ENCODE measurements at places on chromosomes 7 and 10.

DNA sequence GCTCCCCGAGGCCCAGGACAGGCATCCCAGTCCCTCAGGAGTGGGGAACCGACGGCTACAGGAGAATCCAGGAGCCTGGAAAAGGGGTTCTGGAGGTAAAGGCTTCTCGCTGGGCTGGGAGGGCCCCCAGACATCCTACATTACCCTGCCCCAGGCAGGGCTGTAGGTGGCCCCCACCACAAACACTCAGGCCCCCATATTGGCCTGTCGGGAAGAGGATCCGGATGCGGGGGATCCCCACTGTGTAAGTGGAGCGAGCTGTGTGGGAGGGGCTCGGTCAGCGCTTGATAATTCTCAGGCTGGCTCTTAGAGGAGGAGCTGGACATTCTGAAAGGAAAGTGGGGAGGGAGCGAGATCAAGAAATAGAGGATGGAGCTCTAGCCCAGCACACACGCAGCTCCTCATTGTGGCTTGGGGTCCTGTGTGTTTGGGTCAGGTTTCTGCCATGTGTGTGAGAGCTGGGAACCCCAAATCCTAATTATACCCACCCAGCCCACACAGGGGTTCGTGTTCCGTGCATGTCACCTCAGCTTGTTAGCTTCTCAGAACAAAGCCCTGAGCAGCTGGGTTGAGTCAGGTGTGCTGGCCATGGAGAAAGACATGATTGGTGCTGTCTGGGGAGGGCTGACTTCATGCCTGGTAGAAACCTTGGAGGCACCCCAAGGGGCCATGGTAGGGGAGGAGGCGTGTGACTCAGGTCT lies 49.4 kb downstream of the ZNF467 start:
- DNase-seq: no peak

GRCh38 chr7:130145424-130146100 lies 59.6 kb downstream of the TMEM209 start:
- DNase-seq: no peak

- DNase-seq: no peak
Measured at GRCh38 chr10:45443101-45444009, 69.3 kb downstream of the ALOX5 start.

- DNase-seq: no peak
Measured at GRCh38 chr10:112643600-112644264, 196.7 kb downstream of the VTI1A start.

GRCh38 chr7:127899411-127899810 lies 131.8 kb downstream of the LRRC4 start:
- no peak for DNase-seq

DNA sequence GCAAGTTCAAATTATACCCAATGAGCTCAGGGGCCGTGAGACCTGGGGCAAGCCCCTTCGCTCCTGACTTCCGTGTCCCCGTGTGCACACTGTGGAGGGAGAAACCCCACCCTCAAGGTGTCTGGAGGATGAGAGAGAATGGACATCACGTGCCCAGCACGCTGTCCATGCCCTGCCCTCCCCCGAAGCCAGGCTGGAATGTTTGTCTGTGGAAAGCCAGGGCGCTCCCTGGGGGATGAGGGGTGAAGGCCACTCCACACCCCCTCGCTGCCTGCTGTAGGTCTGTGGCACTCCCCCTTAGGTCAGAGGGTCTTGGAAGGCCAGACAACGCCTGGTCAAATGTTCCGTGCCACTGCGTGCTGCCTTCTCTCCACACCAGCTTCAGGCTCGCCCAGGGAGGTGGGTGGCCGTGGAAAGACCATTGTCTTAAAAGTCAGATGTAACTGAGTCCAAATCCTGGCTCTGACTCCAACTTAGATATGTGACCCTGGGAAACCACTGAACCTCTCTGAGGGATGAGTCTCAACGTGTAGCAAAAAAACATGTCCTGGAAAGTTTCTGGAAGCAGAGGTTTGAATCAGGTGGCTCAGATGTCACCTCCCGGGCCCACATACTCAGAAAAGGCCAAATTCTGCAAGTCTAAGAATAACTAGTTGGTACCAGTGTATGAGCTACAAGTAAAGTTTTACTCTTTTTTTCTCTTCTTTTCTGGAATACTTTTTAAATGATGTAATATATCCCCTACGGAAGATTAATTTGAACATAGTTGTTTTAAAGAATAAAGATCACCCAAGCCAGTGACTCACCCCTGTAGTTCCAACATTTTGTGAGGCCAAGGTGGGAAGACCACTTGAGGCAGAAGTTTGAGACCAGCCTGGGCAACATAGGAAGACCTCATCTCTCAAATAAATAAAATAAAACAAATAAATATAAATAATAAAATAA lies 24.9 kb downstream of the RCC1L start:
- no peak for DNase-seq

GRCh38 chr10:99467236-99467999 lies 37.0 kb upstream of the GOT1 start:
- no peak for DNase-seq

DNA sequence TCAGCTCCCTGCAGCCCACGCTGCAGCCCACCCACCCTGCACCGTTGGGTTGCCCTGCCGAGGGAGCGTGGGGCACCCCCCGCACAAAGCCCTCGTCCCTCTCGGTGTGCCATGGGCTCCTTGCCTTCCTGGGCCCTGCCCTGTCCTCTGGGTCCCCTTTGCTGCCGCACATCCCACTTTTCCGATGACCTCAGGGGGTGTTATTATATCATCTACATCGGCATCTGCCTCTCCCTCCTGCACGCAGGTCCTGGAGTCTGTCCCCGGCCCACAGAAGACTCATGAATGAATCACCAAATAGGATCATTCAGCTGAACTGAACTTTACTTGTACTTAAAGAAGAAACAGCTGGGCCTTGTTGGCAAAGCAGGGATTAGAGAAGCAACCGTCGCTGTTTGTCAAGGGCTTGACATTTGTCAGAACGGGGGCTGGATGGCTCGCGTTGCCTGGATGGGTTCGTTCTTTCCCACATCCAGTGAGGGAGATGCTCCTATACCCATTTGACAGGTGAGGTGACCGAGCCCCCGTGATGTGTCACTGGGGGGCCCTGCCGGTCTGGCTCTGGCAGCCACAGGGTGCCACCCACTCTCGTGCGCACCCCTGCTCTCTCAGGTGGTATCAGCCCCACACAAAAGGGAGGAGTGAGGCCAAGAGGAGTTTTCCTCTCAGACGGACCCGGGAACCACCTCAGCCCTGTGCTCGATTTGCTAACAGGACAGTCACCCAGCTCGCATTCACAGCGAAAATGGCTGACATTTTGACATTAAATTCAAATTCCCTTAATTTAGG lies 58.6 kb upstream of the EBF3 start:
- DNase-seq: no peak

DNA sequence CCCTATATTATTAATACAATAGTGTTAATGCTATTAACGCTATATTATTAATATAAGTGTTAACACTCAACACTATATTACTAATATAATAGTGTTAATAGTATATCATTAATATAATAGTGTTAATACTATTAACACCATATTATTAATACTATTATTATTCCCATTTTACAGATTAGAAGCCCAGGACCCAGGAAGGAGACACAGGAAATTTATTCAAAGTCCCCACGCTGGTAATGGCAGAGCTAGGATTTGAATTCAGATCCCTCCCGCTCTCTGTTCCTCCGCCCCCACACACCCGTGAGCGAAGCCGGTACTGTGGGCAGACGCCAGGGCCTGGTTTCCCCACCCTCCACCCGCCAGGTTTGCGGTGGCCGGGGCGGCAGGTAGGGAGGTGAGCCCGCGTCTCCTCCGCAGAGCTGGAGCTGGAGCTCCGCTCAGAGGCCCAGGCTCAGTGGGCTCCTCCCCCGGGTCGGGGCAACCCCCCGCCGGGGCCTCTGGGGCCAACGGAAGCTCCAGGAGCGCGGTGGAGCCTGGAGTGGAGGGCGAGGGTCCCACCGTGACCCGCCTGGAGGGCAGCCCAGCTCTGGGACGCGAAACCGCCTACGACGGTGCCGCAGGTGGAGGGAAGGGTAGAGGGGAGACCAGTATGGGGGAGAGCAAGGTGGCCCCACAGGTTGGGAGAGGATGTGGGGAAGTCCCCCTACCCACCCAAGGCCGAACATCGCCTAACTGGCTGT lies at the start of gene TMEM225B:
TSS of gene TMEM225B (plus strand) at position 506 of the 740 bp plus-strand sequence. CDS start 6,122 bp downstream, outside the sequence.
- DNase-seq: no peak

All from spinal cord (tissue), 10 donors.